Activated T-cell treated with anti-CD3 and anti-CD28 coated beads for 24 hours (primary cell): ENCODE measurements at places on chromosomes 7 and 10.
A peak's percentile ranks its signal among the peaks of the same experiment; 100 is the strongest.

DNA sequence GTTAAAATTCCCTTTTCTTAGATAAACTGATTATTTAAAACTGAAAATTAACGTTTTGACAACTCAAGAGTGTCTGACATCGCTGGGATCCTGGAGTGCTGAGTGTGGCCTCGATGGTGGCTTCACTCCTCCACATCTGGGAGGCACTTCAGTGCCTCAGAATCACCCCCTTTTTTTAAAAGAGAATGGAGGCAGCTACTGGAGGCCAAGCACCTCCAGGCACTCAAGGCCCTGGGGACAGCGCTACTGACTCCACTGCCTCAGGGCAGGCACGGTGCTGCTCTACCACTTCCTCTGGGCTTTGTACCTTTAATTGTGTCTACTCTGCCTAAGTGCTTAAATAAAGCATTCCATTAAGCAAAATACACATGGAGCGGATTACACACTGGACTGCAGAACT lies 27.2 kb upstream of the NCAPG2 start:
- DNase-seq, result no peak

DNA sequence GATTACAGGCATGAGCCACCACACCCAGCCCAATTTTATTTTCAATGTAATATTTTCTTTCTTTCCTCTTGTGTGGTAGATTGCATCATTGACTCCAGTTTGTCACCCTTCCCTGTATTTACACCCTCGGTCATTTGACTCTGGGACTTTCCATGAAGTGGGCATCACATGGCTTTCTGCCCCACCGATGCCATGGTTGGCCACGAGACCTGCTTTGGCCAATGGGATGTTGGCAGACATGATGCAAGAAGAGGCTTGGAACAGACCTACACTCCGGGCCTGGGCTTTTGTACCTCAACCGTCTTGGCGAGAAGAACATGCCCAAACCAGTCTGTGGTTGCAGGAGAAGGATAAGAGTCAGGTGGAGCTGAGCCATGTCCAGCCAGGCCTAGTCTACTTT lies 38.8 kb upstream of the CACUL1 start:
- no peak for DNase-seq

GRCh38 chr7:19369182-19369581 lies 224.0 kb upstream of the FERD3L start:
- no peak for DNase-seq

DNA sequence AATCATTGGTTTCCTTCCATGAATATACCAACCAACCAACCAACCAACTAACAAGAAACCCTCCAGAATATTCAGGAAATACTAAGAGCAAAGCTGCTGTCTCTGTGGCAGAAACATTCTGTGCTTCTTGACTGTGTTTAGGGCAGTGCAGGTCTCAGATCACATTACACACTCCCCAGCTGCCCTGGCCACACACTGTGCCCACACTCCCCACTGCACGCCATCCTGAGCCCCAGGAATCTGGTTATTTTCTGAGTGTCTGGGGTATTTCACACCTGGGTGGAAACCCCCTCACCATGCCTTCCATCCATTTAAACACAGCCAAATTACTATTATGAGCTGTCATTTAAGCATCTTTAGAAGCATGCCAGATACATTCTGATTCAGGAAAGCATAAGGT lies 183.7 kb upstream of the ANK3 start:
- DNase-seq, result peak; percentile 43

- no peak for DNase-seq
These were observed 576.6 kb upstream of the SORCS1 start for GRCh38 chr10:107740962-107741690.

GRCh38 chr7:94031865-94032264 lies 27.7 kb upstream of the BET1 start:
- no peak for DNase-seq

DNA sequence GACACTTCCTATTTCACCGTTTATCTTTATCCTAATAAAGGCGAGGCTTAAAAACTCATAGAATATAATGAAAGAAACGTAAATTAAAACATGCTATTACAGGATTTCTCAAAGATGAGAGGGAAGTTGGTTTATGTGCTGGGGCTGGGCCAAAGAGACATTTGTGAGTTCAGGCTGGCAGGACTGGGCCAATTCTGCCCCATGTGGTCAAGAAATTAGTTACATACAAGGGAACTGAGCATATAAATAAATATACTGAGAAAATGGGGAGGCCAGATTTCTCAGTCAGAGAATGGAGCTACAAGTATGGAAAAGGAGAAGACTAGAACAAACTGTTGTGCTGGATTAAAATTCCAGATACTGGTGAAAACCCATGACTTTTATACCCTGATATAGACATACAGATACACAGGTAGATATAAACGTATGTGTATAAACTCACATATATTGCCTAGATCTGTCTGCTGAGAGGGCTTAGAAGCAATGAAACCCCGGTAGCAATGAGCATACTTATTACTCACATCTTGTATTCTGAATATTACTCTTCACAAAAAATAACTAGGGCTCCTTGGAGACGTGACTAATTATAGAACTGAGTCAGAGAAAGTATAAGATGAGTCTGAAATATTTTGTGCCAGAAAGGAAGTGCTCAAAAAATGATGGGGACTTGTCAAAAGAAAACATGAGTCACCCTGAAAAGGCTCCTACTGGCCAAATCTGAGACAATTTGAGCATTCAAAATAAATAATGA lies 155.7 kb upstream of the FGFR2 start:
- DNase-seq, result no peak

- DNase-seq, result no peak
These were observed 88.1 kb upstream of the IFRD1 start for GRCh38 chr7:112362053-112362650.

GRCh38 chr10:50577681-50578350 lies 45.9 kb downstream of the SGMS1 start:
- DNase-seq, result no peak

GRCh38 chr10:110447886-110448285 lies 49.8 kb upstream of the DUSP5 start:
- no peak for DNase-seq

DNA sequence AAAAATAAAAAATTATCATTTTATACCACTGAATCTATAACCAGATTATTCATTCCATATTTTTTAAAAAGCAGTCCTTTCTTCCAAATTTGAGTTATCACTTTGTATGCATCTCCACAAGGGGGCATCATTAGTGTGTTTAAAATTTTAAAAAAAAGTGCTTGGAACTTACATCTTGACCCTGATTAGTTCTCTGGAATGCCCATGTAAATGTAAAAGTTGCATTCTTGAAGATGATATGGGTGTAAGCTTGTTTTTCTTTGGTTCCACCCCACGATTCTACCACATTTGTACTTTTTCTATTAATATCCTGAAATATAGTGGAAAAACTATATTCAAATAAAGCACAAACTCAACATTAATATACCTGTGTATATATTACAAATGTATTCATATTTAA lies 144.9 kb downstream of the ELAPOR2 start:
- DNase-seq, result no peak

DNA sequence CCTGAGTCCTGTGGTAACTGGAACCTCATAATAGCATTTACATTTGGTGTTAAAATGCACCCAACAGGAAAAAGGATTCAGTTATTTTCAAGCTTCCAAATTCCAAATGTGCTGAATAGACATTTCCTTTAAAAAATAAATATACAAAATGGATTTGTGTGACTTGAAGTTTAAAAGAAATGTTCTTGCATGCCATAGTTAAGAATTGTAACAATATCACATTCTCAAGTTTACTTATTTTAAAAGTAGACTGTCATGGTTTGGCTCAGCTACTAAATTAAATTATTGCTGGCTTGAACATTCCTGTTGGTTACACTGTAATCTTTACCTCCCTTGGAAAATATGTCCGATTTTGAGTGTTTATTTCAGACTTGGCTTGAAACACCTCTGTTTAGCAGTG lies 31.5 kb downstream of the BICC1 start:
- no peak for DNase-seq

GRCh38 chr10:110052916-110053315 lies 45.1 kb downstream of the ADD3 start:
- no peak for DNase-seq
